ENCODE measurements at places on chromosomes 16 and 17.
A peak's percentile ranks its signal among the peaks of the same experiment; 100 is the strongest.

- no peak for DNase-seq
Measured at GRCh38 chr17:14595656-14596055, 294.8 kb downstream of the HS3ST3B1 start.

DNA sequence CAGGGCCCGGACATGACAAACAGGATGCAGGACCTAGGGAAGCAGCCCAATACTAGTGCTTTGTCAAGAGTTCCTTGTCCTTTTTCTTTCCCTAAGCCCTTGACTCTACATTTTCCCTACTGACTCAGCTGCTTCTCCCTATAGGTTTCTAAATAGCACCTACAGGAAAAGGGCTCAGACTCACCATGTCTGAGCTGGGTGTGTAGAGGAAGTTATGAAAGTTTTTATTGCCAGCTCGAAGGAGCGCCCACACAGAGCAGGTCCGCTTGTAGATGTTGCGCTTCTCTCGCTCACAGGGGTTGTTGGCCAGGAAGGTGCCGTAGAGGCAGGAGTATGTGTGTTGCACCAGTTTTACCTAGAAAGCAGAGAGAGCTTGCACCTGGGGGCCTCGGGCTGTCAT, 10.6 kb downstream of the MTMR4 start:
- no peak for DNase-seq

DNA sequence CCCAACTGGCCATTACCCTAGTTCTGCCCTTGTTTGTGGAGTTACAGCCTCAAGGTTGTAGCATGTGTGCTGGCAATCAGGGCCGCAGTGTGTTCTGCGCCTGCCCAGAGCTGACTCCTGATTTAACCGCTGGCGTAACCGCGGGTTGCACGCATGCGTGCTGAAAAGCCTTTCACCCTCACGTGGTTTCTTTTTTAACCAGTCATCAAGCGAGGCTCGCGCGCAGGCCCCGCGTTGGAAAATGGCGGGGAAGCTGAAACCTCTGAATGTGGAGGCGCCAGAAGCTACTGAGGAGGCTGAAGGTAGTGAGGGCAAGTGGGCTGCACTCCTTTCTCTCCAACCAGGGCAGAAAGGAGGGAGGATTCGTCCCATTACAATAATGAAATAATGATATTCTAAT, at the start of gene SYCE1L:
Gene SYCE1L, plus strand, starts transcription at position 198 of the 400 bp plus-strand sequence. Its CDS starts 44 bp downstream, at position 242.
- no peak for DNase-seq

GRCh38 chr17:35467824-35468223, 19.3 kb upstream of the SLFN13 start:
- DNase-seq = peak; percentile 81
